Bone marrow (tissue), 2 donors: ENCODE measurements at places on chromosomes 3 and 15.

DNA sequence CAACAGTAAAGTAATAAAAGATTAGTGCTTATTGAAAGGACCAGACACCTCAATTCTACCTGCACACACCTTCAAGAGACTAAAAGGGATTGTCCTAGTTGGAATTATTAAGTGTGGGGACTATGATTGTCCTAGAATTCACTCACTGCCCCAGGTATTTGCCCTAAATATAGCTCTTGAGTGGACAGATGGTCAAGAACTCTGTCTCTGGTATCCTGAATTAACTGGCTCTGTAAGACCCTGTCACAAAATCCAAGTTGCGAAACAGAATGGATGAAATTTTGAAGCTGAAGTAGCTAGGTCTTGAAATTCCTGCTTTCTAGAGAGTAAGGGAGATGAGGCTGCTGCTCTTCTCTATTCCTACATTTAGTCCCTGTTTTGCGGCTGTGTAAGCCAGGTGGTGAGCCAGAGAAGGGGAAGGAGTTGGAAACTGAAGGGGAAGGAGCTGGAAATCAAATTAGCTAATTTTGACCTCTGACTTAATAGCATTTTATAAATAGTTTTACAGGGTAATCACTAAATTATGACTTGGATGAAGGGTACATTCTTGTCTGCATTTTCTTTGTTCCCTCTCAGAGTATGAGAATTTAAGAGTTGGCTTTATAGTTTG is 34.5 kb downstream of the KBTBD12 start:
- no peak for DNase-seq

DNA sequence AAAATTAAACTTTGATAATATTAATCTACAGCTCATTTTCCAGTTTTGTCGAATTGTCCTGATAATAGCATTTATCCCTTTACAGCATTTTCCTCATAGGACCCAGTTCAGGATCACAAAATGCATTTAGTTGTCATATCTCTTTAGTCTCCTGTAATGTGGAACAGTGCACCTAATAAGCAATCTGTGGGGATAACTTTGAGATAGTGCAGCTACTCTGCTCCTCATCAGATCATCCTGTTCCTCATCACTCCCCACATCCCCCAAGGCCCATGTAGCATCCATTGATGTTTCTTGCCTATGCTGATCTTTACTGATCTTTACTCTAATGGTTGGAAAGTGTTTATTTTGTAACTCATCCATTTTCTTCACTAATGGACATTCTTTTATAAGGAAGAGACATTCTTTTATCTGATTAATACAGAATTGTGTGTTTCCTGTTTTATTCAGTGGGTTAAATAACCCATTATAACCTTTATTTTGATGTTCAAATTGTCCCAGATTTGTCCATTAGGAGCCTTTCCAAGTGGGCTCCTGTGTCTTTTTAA is 7.5 kb downstream of the RNF111 start:
- DNase-seq: no peak

DNA sequence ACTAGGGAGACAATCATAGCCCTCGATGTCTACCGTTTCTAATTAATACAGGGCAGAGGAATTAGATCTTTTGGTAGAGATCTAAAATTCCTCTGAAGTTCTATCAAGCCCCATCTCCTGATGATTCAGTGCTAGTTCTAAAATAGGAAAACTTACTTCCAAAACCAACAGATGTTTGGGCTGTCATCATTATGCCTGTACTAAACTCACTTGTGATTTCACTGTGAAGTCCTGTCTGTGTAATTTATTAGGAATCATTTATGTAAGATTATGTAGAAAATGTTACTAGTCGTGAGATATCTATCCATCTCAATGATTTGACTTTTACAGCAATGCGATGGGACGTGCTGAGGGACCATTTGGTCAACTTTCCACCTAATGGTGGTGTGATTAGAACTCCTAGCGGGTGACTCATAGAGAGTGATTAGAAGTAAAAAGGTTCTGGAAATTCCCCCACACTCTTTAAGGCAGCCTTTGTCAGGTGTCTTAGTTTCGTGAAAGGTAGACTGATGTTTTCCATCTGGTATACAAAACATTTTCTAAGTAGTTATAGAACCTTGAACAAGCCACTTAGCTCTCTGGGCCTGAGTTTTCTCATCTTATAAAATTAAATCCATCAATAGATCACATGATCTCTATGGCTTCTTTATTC is 34.2 kb downstream of the LIPC start:
- DNase-seq: no peak

DNA sequence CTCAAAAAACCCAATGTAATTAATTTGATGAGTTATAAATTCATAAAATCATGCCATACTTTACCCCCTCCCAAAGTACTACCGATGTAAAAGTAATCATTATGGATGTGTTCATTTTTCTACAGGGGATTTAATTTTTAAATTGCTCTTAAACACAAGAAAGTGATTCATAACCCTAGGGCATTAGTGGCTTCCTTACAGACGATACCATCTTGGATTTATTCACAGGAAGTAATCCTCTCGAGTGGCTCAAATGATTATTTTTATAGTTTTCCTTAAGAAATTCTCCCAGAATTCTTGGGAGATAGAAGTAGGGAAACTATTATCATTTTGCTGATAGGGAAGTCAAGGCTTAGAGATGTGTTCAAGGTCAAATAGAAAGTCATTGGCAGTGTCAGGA is 80.9 kb downstream of the PEX5L start:
- DNase-seq: no peak

DNA sequence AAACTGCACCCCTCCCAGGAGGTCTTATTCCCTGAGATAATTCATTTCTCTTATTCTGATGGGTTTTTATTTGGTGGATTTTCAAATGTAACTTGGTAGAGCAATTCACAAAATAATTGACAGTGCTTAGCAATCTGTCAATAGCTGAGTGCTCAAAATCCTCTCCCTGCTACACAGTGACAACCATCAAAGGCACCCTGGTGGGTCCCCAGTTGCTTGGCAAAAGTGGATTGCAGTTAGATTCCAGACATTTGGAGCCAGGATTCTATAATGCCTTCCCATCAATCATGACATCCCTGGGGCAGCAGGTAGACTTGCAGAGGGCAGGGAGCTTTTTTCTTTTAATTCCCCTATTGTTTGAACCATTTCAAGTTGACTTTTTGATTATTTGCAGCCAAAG is 59.0 kb downstream of the FHIT start:
- no peak for DNase-seq

DNA sequence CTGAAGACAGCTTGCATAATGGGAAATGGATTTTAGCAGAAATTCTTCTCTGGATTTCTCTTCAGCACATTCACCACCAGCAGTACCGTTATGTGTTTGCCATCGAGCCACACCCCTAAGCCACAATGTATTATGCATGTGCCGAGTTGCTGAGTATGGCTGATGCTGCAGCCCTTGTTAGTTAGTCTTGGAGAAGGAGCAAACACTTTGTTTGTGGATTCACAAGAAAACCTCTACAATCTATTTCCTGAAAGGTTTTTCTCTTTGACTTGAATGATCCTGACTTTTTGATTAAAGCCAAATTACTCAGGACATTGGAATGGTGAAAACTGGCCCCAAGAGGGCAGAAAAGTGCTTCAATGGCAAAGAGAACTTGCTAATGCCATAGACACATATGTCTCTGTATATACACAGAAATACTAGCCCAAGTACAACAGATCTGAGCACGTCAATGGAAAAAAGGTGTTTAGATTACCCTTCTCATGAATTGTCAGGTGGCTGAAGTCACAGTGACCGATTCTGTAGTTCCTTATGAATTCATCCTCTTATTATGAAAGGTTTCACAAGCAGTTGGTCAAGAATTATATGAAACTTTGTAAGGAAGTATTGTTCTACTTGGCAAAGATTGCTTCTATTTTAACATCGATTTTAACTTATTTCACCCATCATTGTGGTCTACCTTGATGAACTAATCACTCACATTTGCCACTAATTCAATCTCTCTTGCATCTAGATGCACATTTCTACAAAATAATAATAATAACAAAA is 103.0 kb downstream of the P3H2 start:
- no peak for DNase-seq

DNA sequence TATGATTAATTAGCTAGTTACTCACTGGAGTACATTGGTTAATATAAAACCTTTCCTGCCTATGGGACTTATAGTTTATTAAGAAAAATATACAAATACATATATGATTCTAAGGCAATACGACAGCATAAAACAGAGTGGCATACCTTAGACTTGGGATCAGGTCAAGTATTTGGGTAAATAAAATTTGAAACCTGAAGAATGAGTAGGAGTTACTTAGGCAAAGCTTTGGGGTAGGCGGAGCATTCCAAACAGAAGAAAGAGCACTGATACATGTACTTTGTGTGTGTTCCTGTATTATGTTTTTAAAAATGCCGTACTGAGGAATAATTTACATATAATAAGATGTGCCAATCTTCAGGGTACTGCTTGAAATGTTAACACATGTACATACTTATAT is 15.1 kb downstream of the ZPLD1 start:
- DNase-seq: no peak

GRCh38 chr3:27253831-27254230 is 115.4 kb downstream of the NEK10 start:
- DNase-seq: no peak

GRCh38 chr3:69130689-69131088 is 8.3 kb upstream of the LMOD3 start:
- no peak for DNase-seq

DNA sequence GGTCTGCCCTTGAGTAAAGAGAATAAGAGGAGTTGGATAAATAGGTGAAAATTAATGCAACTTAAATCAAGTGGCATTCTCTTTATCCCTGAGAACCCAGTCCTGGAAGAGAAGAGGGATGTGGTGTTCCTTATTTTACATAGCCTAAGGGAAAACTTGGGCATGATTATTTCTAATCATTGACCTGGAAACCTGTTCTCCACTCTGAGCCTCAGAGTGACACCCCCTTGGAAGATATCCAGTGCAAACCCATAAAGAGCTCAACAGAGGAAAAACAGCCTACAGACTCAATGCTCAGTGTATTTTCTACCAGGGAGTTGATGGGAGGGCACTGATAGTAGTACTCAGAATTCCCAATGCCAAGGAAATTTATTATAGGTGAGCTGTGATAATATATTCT is 22.0 kb downstream of the SLC15A2 start:
- DNase-seq: no peak

GRCh38 chr15:35713733-35714132 is 167.8 kb upstream of the DPH6 start:
- no peak for DNase-seq

- no peak for DNase-seq
Observed at GRCh38 chr3:153219146-153219545, 57.1 kb downstream of the RAP2B start.

GRCh38 chr3:31981206-31982181 is at the start of the genes OSBPL10 and ZNF860:
TSS of gene OSBPL10 (minus strand) at chr3:31981262. CDS start at chr3:31981179, 83 bp downstream.
TSS of gene ZNF860 (plus strand) at chr3:31981750. CDS start at chr3:31989080, 7,330 bp downstream.
- no peak for DNase-seq

DNA sequence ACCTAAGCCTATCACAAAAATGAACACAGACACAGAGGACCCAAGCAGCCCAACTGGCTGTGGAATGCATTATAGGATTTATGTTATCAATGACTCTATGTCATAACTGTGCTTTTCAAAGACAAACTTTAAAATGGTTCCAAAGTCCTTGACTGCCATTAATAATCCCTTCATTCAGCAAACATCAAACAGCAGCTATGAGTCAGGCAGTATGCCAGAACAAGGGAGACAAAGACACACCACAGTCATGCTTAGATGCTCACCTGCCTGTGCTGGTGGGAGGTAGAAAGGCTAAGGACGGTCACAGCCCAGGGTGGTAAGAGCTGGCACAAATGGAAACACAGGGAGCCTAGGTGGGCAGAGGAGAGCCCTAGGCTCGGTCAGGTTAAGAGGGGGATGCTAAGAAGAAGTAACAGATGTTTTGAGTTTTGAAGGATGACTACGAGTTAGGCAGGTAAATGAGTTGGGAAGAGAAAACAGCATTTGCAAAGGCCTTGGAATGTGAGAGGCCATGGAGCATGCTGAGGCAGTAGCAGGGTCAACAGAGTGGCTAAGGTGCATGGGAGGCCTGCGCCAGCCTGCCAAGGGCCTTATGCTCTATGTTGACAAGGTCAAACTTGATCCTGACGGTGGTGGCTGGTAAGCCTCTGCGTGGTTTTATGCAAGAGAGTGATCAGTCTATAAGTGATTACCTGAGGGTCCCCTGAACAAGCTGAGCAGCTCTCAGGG is 23.0 kb downstream of the NMNAT3 start:
- no peak for DNase-seq

DNA sequence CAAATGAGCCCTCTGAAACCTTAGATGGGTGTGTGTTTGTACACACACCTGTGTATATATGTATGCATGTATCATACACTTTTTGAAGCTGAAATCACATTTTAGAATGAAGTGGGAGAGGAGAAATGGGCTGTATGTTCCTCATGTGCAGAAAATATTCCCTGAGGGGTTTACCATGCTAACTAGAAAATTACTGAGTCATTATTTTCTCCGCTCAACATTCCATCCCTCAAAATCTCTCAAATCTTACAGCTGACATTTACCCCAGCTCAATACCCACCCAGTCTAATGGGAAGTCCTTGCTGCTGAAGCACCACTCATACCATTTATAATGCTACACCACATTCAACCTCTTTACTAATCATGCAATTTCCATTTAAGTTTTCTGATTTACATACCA is 138.6 kb downstream of the P2RY1 start:
- no peak for DNase-seq

DNA sequence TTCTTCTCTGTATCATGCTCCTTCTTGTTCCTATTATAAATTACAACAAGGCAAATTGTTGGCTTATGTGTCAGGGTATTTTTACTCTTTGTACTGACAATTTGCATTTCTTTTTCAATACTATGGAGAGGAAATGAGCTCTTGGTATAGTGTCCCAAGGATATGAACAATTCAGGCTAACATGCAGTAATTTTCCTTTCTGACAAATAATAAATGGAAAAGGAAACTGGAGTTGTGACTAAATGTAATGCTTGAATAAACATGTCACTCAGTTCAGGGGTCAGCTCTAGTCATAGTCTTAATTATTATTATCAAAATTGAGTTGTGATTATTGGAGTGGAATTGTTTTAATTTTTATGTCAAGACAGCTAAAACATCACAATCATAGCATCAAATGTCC is 256.0 kb upstream of the ZPLD1 start:
- DNase-seq: no peak

DNA sequence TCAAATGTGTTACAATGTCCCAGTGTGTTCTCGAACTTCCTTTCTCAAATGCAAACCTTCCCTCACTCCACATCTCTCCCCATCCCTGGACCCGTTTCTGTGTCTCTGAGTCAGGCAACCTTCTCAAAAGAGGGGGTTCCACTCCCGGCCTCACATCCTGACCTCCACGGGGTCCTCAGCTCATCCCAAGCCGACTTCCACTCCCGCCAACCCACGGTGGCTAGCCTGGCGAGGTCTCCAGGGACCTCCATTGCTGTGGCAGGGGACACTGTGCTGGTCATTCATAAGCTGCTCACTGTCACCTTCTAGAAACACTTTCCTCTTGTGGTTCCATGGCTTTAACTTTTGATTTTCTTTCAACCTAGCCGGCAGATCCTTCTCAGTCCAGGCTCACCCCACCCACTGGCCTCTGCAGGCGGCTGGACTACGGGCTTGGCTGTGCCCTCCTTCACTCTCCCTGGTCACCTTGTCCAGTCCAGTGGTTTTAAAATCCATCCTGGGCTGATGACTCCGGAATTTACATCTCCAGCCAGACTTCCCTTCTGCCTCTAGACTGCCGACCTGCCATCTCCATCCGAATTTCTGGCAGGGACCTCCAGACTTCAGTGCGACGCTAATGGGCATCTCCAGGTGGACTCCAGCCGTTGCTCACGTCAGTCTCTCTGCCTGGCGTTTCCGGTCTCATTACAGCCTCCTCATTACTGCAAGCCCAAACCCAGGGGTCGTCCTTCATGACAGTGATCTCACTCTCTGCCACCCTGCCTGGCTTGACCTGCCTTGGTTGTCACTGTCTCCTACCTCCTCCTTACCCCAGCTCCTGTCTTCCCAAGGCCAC is 20.0 kb downstream of the ABTB1 start:
- DNase-seq: no peak

- DNase-seq: no peak
Observed at GRCh38 chr3:36362973-36363372, 17.3 kb upstream of the STAC start.
